ENCODE measurements at places on chromosomes 1 and 21.

GRCh38 chr1:229079016-229079595 lies 191.8 kb upstream of the RAB4A start:
- no peak for DNase-seq

DNA sequence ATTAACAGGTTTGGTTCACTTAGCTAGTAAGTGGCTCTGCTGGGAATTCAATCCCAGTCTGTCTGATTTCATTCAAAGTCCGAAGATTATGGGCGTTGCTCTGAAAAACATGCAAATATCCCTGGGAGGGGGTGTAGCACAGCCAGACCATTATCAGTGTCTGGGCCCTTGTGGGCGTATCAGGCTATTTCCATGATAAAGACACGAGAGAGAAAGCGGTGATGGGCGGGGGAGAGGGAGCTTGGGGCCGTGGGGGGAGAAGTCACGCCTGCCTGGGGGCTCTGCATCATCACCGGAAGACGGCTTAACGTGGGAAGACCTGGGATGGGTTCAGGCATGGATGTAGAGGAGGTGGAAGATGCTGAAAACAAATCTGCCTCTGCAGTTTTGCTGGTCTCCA lies 25.8 kb downstream of the IL6R start:
- no peak for DNase-seq

GRCh38 chr1:171251042-171251951 lies 3.0 kb downstream of the FMO1 start:
- DNase-seq = peak; percentile 73

DNA sequence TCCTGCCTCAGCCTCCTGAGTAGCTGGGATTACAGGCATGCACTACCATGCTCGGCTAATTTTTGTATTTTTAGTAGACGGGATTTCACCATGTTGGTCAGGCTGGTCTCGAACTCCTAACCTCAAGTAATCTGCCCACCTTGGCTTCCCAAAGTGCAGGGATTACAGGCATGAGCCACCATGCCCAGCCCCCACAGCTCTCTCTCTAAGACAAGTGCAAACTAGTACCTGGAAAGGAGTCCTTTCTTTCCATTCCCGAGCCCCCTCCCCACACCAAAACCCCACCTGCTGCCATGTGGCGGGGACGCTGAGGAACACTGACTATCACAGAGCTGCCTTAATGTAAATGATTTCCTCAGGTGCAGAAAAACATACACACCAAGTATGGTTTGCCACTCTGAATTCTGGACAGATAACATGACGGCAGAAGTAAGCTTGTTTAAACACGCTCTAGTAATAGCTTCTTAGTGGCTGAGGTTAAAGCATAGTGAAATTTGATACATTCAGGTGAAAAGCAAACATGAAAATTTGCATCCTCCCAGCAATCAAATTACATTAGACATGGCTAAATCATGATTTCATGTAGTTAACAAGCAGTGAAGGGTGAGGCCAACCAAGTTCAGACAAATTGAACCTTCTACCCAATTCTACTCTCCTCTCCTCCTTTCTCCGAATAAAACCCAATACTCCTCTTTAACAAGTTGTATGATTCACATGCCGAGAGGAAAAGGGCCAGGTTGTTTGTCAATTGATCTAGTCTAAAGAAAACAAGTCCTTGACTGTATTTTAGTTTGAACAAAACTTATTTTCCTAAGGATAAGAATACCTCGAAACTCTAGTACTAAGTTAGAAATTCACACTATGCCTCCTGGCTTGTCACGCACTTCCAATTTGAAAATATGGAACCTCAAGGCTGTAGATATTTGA lies 19.8 kb downstream of the ERRFI1 start:
- peak; percentile 33 for DNase-seq

DNA sequence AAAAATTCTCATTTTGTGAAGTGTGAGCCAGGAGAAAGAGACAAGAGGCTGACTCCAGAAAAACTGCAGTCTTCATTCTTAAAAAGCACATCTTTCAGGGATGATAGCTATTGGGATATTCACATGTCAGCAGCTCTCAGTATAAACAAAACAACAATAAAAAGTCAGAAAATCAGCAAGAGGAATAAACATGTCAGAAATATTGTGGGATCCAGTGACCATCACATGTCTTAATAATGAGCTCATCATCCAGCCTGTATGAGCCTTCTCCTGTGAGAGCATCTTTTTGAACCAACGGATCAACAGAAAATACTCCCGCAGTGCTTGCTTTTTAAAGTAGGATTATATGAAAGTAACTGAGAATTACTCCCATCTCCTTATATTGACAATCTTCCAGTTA lies 241.6 kb downstream of the SMYD3 start:
- no peak for DNase-seq

GRCh38 chr1:234543442-234544086 lies 64.6 kb upstream of the TARBP1 start:
- DNase-seq = no peak

GRCh38 chr1:26598890-26599289 lies 69.3 kb downstream of the RPS6KA1 start:
- no peak for DNase-seq

DNA sequence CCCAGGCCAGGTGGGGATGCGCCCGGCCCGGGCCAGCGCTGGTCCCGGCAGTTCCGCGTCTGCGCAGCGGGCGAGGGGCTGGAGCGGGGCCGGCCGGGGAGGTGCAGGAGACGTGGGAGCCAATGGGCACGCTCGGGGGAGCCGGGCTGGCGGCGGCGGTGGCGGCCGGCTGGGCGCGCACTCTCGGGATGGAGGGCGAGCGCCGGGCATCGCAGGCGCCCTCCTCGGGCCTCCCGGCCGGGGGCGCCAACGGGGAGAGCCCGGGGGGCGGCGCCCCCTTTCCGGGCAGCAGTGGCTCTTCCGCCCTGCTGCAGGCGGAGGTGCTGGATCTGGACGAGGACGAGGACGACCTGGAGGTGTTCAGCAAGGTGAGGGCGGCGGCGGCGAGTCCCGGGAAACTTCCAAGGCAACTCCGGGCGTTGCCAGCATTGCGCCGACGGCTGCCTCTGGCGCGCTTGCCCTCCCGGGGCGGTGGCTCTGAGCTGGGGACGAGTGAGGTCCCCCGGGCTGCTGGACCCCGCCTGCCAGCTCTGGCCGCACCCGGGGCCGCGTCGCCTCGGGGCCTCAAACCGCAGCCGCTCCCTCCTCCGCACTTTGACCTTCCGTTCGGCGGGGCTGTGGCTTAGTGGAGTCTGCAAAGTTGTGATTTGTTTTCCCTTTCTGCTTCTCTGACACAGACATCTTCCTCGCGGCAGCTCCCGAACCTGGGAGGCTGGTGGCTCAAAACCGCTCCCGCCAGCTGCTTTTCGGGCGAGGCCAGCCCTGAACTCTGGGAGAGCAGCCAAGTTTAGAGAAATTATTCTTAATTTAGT lies at the start of gene SNX7:
TSS of gene SNX7 (plus strand) at position 178 of the 812 bp plus-strand sequence. CDS start at position 189, 11 bp downstream.
- peak; percentile 91 for DNase-seq

DNA sequence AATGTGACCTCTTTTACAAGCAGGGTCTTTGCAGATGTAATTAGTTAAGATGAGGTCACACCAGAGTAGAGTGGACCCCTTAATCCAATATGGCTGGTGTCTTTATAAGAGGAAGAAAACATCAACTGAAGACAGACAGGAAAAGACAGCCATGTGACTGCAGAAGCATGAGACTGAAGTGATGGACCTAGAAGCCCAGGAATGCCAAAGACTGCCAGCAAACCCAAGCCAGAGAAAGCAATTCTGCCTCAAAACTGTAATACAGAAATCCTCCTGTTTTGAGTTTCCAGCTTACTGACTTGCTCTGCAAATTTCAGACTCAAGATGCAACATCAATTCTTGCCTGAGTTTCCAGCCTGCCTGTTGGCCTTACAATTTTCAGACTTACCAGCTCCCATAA lies 17.3 kb downstream of the ENAH start:
- no peak for DNase-seq

GRCh38 chr1:228494044-228494353 lies 6.8 kb downstream of the RNF187 start:
- DNase-seq = no peak

- peak; percentile 83 for DNase-seq
Measured at GRCh38 chr1:181551249-181551648, 67.9 kb downstream of the CACNA1E start.

DNA sequence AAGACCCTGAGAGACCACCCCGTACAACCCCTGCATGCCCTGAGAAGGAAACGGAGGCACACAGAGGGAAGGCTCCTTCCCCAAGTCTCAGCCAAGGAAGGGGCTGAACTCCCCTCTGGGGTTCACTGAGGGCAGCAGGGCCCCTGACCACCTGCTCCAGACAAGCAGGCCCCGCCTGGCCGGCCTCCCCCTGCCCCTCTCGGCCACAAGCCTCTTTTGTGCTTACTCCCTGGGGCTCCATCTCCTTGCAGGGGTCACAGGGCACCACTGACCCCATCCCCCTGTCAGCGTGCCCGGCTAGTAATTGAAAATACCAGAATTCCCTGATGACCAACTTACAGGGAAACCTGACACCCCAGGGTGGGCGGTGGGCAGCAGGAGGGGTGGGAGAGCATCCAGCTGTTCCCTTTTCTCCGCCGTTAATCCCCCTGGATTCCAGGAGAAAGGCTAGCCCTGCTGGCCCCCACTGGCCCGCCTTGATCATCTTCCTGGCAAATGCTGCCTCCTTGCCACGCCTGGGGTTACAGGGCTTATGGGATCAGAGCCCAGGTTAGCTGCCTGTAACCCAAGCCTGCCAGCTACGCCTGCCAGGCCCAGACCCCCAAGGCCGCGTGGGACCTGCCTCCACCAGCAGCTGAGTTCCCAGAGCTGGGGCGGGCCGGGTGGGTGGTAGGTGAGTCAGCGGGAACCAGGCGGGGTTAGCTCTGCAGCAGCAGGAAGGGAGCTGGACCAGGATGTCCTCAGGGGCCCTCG lies 96.1 kb downstream of the LACTBL1 start:
- DNase-seq = peak; percentile 86

- DNase-seq = peak; percentile 64
Measured at GRCh38 chr1:67489643-67490042, 59.4 kb upstream of the SERBP1 start.

GRCh38 chr1:173868266-173869020 lies at the start of gene ZBTB37:
TSS of gene ZBTB37 (plus strand) at chr1:173868380. CDS start at chr1:173870226, 1,846 bp downstream.
- peak; percentile 92 for DNase-seq

DNA sequence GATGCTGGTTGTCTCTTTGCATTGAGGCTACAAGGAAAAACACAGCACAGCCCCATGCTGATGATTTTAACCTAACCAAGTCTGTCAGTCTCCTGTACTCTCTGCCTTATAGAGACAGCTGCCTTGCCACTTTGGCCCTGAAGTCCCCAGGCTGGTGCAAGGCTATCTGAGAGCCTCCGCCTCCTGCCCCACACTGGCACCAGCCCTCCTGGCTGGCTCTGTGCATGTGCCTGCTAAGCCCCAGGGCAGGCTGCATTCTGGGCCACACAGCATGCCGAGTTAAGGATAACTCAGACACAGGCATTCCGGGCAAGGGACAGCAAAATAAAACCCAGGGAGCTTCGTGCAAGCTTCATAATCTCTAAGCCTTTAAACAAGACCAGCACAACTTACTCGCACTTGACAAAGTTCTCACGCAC lies 910 bp downstream of the RUNX1 start:
- DNase-seq = peak; percentile 84

DNA sequence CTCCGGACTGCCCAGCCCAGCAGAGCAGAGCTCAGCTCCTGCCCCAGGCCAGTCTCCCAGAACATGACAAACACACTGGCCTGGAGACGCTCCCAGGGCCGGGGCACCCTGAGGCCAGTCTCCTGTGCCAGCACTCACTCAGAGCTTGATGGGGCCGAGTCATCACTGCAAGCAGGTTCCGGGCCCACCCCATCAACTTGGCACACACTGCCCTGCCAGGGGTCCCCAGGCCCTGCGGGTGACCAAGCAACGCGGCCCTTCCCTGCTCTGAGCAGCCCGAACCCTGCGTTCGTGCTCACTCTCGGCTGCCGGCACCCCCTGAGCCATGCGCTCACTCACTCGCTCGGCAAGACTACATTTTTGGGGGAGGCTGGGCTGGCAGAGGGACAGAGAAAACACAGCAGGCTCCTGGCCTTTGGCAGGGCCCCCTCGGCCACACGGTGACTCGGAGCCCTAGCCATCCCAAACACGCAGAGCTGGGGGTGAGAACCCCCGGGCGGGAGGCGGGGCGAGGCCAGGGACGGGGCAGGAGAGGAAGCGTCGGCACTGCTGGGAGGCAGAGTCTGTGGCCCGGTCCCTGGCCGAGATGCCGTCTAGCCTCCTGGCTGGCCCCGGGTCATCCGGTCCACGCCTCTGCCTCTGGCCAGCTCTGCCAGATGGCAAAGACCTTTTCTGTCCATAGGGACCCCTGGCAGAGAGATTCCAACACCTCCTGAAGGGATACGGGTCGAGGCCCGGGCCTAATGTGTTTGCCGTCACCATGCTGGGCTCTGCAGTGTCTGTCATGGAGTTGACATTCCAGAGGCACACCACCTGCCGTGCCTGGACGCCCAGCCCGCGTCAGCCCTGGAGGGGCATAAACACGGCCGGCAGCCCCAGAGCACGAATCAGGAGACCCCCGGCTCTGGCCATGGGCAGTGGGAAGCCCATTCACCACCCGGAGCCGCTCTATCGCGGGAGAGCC lies 68.0 kb downstream of the MEGF6 start:
- DNase-seq = no peak

DNA sequence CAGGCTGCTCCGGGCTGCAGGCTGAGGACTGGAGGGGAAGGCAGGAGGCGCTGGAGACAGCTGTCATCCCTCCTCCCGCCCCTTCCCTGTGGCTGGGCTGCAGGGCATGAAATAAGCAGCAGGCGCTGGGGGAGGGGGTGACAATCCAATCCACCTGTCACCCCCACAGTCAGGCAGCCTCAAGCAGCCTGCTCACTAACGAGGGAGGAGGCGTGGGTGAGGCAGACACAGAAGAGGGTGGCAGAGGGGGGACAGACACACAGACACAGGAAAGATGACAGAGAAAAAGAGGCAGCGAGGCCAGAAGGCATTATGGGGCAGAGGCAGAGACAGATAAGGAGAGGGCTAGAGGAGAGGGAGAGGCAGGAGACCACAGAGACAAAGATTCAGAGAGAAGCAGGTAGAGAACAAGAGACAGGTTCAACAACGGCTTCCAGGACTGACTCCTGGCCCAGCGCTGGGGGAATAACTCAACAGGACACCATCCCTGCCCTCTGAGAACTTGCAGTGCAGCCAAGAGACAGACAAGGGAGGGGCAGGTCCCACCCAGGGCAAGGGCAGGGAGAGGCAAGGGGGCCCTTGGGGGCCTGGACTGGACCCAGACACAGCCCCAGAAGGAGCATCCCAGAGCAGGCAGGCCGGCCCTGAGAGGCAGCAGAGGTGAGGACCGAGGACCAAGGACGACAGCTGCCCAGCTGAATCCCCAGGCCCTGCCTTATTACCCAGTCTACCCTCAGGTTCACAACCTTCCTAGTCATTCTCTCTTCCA lies 11.2 kb downstream of the MEF2D start:
- DNase-seq = peak; percentile 94

- no peak for DNase-seq
Measured at GRCh38 chr21:45536301-45537081, 5.7 kb downstream of the SLC19A1 start.

- no peak for DNase-seq
Measured at GRCh38 chr1:224621813-224622682, 5.9 kb downstream of the CNIH3 start.
